ENCODE measurements at places on chromosomes 3 and 15.
A peak's percentile ranks its signal among the peaks of the same experiment; 100 is the strongest.

DNA sequence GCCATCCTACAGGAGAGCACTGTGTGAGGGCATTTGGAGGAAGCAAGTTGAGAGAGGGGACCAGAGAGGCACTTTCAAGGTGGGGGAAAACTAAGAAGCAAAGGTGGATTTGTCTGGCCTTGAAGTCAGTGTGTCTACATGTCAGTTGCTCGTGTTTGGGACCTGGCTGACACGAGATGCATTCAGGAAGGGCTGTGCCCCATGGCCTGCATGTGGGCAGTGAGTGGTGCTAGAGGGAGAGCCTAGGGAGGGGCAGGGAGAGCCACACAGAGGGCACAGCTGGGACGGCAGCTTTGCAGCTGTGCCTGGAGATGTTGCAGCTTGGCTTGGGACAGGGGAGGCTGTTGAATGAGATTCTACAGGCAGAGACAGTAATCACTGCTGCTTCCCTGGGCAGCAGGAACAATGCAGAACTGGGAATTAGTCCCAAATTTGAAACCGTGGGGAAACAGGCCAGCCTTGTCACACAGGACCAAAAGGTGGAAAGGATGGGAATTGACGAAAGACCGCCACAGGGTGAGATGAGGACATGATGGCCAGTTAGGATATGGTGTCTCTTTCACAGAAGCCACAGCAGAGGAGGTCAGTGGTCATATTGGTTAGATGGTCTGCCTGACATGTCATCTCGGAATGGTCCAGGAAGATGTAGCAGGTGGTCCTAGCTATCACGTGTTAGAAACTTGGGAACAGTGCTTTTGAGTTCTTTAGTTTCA, 10.0 kb downstream of the SEC61A1 start:
- DNase-seq = no peak

- no peak for DNase-seq
Observed at GRCh38 chr3:31356941-31357340, 175.8 kb upstream of the STT3B start.

GRCh38 chr3:120227710-120228347, 57.2 kb downstream of the GPR156 start:
- no peak for DNase-seq

- no peak for DNase-seq
Observed at GRCh38 chr3:175426805-175427204, 567.7 kb downstream of the NAALADL2 start.

DNA sequence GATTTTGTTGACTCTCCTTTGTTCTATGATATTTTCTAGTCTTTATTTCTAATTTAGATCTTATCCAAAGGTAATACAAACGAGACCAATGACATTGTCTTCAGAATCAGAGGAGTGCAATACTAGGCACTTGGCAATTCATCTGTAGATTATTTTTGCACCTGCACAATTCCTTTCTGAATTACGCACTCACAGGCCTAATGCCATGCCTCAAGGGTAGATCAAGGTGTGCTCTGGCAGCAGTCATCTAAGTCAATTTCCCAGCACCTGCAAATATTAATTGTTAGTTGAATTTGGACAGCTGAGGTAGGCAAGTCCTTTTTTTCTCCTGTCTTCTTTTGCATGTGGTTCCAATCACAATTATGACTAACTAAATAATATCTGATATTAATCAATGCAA, 653.2 kb downstream of the ROBO2 start:
- no peak for DNase-seq

- no peak for DNase-seq
Observed at GRCh38 chr3:179016979-179017670, 54.5 kb downstream of the ZMAT3 start.

DNA sequence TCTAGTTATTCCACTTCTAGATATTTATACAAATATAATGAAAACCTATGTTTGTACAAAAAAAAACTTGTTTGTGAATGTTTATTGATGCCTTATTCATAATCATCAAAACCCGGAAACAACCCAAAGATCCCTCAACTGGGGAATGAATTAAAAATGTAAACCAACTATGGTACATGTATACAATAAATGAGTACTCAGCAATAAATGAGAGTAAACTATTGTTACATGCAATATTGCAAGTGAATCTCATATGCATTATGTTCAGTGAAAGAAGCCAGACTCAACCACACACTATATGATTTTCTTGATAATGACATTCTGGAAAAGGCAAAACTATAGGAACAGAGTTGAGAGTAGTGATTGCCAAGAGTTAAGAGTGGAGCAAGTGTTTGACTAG, 12.3 kb downstream of the ZNF860 start:
- no peak for DNase-seq

- no peak for DNase-seq
Observed at GRCh38 chr3:196633555-196634151, 5.8 kb upstream of the NRROS start.

DNA sequence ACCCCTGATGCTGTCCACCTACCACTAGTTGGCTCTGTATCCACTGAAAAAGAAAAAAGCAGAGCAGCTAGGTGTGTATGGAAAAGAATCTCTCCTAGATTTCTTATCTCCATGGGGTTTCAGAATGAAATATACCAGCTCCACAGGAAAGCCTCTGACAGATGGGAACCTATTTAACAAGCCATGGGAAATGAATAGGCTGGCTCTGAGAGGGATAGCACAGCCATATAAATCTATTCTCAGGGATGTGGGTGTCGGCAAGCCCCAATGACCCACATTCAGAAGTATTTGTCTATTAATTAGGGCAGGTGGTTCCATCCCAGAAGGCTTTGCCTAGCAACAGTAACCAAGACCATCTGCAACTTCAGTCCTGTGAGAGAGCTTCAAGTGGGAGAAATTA, 694.1 kb downstream of the AGBL1 start:
- DNase-seq = no peak

DNA sequence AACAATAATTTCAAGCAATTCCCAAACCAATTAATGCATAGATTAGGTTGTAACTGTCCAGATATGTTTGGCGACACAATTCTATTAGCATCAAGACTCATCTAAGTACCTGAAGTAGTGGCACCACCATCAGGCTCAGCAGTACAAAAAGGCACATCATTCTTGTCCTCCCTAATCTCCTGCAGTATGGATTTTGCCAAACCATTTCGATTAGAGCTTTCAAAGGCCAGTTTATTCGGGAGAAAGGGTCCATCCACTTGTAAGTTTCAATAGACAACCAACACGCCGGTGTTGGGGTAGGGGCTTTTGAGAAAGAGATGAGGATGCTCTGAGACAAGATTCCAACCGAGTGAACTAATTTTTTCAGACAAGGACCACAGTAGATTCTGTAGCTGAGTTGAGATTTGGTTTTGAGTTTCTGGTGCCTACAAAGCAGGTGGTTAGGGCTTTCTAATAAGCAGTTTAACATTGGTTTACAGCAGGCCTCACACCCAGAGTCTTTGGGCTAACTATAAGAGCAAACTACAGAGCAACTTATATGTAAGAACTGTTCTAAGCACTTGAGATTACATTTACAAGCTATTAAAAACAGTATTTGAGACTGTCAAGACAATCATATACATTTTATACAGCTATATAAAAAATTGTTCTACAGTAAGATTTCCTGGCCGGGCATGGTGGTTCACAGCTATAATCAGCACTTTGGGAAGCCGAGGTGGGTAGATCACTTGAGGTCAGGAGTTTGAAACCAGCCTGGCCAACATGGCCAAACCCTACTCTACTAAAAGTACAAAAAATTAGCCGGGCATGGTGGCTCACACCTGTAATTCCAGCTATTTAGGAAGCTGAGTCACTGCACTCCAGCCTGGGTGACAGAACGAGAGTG, 4.5 kb downstream of the RPL22L1 start:
- DNase-seq = no peak

DNA sequence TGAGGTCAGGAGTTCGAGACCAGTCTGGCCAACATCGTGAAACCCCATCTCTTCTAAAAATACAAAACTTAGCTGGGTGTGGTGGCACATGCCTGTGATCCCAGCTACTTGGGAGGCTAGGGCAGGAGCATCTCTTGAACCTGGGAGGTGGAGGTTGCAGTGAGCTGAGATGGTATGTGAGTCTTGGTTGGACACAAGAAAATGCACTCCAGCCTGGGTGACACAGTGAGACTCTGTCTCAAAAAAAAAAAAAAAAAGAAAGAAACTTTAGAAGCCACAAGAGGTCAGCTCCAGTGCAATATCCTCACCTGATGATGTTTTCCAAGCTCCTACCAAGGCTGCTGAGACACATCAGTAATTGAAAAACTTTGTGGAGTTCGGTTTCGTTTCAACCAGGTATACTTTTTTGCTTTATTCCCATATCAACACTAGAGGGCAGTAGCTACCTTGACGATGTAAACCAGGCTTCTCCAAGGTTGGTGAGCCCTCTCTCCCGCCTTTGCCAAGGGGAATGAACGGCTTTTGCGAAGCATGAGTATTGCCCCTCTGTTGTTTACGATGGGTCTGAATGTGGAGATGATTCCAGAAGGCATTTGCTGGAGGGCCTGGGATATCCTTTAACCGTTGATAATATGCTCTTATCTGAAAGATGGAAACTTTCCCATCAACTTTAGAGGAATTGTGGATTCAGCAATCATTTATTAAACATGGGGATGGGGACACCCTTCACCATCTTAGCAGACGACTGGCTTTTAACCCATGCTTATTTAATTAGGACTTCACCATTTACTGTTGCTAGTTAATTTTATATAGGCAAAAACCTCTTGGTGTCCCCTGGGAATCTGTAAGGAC, 202.8 kb downstream of the SV2B start:
- peak; percentile 28 for DNase-seq

GRCh38 chr15:87145696-87146095, 1066.0 kb downstream of the AGBL1 start:
- no peak for DNase-seq

DNA sequence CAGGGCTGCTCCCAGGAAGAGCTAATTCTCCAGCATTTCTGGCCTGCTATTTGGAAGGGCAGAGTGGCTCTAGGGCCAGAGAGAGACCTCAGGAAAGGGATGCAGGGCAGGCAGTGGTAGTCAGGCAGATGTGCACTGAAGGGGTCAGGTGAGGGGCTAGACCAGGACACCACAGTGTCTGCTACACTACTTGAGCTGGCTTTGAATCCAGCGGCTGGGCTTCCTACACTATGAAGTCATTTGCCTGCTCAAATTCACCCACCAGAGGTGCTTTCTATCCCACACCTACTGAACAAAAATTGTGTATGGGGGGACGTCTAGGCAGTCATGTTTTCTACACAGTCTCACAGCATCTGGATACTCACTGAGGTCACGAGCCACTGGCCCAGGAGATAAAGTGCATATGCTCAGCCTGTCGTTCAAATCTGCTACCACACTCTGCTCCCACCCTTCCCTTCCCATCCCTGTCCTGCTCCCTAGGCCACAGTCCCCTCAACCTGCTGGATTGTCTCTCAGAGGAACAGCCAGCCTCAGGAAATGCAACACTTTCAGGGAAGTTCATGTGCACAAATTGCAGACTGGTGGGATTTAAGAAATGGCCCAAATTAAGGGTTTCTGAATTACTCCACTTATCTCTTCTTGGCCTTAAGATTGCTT, 49.9 kb upstream of the SLC6A11 start:
- DNase-seq = no peak

DNA sequence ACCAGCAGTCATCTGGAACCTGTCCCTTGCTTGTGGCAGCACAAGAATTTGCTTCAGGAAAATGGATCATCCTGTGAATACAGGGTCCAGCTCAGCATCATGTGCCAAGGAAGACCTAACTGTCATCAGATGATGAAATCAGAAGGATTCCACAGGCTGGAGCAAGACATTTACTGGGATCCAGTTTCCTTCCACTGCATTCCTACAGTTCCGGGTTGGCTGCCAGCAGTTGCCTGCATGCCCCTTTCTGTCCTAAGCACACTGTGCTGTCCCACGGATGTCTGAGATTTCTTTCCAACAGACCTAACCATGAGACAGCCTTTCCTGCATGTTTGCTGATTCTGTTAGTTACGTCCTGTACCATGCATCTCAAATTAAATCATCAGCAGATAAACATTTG, 140.7 kb downstream of the IMPG2 start:
- no peak for DNase-seq

All from AG09319 (cell line).